ENCODE measurements at places on chromosomes 6 and 20.

DNA sequence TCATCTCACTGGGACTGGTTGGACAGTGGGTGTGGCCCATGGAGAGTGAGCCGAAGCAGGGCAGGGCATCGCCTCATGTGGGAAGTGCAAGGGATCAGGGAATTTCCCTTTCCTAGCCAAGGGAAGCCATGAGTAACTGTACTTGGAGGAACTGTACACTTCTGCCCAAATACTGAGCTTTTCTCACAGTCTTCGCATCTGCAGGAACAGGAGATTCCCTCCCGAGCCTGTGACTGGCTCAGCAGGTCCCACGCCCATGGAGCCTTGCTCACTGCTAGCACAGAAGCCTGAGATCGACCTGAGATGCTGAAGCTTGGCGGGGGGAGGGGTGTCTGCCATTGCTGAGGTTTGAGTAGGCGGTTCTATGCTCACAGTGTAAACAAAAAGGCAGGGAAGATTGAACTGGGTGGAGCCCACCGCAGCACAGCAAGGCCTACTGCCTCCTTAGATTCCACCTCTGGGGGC, 10.4 kb upstream of the CALHM5 start:
- DNase-seq = no peak

DNA sequence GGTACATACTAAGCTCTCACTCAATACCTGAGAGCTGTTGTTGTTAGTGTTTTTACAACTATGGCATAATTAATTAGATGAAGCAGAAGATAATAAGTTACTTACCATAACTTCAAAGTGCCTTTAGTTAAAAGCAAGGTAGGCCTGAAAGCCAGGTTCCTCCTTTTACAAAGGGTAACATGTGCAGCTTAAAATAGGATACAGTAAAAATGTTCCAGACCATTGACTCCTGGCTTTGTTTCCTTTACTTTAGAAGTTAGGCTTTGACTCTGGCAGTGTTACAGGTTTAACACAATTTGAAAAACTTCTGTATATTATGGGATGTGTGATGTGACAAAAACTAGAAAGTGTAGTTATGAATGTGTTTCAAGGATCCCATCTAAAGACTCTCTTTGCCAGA, 522.5 kb downstream of the EPM2A start:
- DNase-seq = no peak

- no peak for DNase-seq
Observed at GRCh38 chr20:46488451-46488850, 24.9 kb downstream of the ZNF334 start.

DNA sequence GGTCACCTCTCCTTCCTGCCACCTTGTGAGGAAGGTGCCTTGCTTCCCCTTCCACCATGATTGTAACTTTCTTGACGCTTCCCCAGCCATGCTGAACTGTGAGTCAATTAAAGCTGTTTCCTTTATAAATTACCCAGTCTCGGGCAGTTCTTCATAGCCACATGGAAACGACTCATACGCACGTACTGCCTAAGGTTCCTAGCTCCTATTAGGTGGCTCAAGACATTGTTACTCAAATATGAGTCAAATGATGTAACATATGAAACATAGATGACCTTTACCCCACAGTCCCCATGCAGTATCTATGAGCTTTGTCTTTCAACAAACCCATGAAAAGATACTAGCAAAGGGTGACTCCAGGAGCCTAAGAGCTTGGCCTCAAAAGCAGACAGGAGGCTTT, 98.3 kb downstream of the SIM1 start:
- peak; percentile 39 for DNase-seq

DNA sequence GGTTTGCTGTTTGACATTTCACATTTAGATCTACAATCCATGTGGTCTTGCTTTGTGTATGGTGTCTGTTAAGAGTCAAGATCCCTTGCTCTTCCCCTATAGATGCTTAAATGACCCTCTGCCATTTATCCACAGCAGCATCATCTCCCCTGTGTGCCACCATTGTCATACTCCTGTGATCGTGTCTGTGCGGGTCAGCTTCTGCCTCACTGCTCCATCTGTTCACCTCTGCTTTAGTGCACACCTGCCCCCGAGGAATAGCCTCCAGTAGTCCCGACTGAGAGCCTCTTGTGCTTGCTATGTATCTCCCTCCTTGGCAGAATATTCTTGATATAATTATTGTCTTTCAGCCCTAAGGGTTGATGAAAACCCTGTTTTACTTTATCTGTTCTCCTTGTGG, 551.2 kb downstream of the CDH26 start:
- no peak for DNase-seq

GRCh38 chr6:139429580-139430145, 55.2 kb upstream of the CITED2 start:
- no peak for DNase-seq

DNA sequence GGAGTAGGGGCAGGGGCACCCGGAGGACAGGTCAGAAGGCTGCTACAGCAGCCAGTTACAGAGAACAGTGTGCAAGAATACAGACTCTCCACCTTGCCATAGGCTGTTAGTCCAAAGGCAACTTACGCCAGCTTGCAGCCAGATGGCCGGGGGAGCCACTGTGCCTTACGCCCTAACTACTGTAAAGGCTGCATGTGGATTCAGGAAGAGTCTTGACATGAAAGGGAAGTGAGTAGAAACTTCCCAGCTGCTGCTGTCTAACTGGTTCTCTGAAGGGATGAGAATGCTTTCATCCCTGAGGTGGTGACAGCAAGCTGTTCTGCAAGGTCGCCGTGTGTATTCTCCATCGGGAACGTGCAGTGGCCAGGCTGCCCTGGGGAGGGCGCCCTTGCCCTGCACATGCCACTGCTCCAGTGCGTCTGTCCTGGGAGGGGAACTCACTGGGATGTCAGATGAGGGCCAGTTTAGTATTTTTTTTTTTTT, 46.1 kb downstream of the LYRM4 start:
- DNase-seq = no peak

DNA sequence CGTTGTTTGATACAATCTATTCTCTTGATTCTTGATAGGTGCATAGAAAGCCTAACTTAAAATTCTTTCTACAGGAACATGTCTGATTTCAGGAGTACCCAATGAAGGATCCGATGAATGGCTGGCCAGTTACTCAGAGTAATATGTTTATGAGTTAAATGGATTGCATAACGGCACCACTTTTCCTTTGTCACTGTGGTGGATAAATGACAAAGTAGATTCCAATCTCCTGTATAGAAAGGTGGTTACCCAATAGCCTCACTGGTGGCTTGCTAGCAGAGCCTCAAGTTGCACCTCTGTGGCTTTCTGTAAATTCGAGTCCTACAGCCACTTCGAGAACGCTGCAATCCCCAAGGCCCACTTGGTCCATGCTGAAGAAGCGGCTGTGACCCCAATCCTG, 28.4 kb downstream of the LHFPL5 start:
- DNase-seq = no peak

GRCh38 chr6:42769051-42769450, 12.8 kb upstream of the BICRAL start:
- DNase-seq = no peak

- no peak for DNase-seq
Observed at GRCh38 chr20:34268851-34269636, 27.8 kb downstream of the ASIP start.

GRCh38 chr20:13813910-13814309, 29.1 kb downstream of the NDUFAF5 start:
- no peak for DNase-seq

GRCh38 chr20:38193586-38194105, 28.6 kb upstream of the TGM2 start:
- no peak for DNase-seq

- DNase-seq = no peak
Observed at GRCh38 chr6:80942911-80943310, 809.6 kb downstream of the TENT5A start.

DNA sequence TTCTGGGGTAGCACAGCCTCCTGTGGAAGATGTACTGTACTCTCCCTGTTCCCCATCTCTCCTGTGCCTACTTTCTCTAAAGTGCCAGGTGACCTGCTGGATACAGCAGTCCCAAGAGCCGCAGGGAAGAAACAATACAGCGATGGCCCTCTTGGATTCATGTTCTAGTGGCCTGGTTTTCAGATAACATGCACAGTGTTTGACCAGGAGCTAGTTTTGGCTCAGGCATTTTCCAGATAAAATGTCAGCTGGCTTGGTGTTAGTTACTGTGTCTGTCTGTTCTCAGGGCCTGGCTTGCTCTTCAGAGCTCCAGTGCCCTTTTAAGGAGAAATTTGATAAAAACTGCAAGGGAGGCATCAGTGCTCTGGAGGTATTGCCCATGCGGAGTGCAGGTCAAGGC, 41.3 kb downstream of the GABRR2 start:
- DNase-seq = no peak

DNA sequence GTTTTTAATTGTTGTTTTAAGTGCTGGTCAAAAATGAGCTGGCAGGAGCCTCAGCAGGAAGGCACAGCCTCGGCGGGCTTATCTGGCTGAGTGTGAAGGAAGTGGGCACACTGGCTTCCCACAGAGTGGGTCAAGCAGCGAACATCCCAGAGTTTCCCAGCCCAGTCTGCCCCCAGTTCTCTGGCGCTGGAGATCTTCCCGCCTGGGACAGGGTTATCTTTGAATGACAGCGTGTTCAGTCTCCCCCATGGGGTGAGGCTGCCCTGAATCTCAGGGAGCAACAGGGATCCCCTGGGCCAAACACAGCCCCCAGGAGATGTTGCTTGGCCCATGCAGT, 122.2 kb upstream of the PTPN1 start:
- no peak for DNase-seq
